Hepatic stellate cell (primary cell): ENCODE measurements at places on chromosomes 1 and 21.
A peak's percentile ranks its signal among the peaks of the same experiment; 100 is the strongest.

- no peak for DNase-seq
Observed at GRCh38 chr21:43001316-43001715, 27.0 kb downstream of the PKNOX1 start.

GRCh38 chr1:64163970-64164369, 39.5 kb upstream of the UBE2U start:
- peak; percentile 32 for DNase-seq

GRCh38 chr1:230592848-230593414, 49.4 kb upstream of the COG2 start:
- no peak for DNase-seq

GRCh38 chr1:93631626-93632365, 49.8 kb downstream of the BCAR3 start:
- no peak for DNase-seq

DNA sequence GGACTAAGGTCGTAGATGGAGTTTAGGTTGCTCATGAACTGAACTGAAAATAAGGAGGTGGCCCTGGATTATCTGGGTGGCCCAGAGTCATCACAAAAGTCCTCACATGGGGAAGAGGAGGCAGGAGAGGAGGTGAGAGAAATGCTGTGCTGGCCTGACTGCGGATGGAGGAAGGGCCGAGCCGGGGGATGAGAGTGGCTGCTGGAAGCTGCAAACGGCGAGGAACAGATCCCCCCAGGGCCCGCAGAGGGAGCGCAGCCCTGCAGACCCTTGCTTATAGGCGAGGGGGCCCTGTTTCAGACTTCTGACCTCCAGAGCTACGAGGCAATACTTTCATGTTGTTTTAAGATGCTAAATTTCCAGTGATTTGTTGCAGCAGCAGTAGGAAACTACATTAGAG, 102.7 kb upstream of the C1orf174 start:
- DNase-seq = no peak

GRCh38 chr1:174800876-174801275, 198.9 kb upstream of the CACYBP start:
- DNase-seq = no peak

- DNase-seq = no peak
Observed at GRCh38 chr1:192866241-192866868, 57.5 kb downstream of the RGS2 start.

- DNase-seq = no peak
Observed at GRCh38 chr1:112460615-112461014, 48.1 kb upstream of the WNT2B start.

- no peak for DNase-seq
Observed at GRCh38 chr1:49346767-49347349, 570.2 kb upstream of the BEND5 start.

DNA sequence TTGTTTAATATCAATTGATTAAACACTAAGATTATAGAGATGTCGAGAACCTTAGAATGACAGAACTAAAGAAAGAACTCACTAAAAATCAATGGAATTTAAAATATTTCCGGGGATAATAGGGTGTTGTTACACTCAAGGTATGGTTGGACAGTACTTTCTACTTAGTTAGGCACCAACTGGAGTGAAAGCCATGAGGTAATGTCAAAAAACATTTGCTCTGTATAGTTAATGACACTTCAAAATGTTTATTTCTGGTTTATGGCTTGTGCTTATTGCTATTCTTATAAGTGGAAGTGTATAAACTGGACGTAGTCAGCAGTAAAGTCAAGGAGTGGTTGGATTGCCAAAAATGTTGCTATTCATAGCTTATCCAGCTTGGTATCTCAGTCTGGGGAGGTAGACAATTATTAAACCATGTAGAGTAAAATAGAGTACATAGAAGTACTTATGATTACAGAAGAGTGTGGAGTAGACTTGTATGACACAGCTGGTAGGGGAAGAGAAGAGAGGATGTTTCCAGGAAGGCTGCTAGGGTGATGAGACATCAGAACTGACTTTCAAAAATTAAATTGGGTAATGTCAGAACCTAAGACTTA, 56.5 kb upstream of the BMP8A start:
- no peak for DNase-seq

DNA sequence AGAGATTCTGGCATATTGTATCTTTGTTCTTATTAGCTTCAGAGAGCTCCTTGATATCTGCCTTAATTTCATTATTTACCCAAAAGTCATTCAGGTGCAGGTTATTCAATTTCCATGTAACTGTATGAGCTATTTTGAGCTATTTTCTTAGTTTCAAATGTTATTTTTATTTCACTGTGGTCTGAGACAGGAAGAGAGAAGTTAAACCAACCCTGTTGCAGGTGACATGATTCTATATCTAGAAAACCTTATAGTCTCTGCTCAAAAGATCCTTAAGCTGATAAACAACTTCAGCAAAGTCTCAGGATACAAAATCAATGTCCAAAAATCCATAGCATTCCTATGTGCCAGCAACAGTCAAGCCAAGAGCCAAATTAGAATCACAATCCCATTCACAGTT, 1644.0 kb upstream of the B3GALT2 start:
- no peak for DNase-seq

- no peak for DNase-seq
Observed at GRCh38 chr1:16351456-16351993, 755 bp downstream of the FBXO42 start.

- no peak for DNase-seq
Observed at GRCh38 chr1:244028701-244029100, 22.4 kb upstream of the ZBTB18 start.

DNA sequence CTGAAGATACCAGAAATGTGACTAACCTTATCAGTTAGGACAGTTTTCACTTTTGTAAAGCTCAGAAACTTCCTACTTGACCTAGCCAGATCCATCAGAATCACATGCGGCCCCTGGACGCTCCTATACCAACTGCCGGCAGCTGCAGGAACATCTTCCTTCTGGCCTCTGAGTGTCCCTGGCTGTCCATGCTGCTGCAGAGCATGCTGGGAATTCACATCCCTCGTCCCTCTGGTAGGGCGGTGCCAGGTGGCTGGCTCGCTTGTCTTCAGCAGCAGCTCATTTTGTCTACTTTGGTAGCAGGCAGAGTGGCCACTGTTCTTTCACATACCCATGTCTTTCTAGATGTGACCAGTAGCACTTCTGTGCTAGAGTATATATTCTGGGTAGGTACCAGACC, 34.4 kb downstream of the HHAT start:
- no peak for DNase-seq

GRCh38 chr1:64476251-64476952, 6.5 kb downstream of the CACHD1 start:
- DNase-seq = peak; percentile 65

DNA sequence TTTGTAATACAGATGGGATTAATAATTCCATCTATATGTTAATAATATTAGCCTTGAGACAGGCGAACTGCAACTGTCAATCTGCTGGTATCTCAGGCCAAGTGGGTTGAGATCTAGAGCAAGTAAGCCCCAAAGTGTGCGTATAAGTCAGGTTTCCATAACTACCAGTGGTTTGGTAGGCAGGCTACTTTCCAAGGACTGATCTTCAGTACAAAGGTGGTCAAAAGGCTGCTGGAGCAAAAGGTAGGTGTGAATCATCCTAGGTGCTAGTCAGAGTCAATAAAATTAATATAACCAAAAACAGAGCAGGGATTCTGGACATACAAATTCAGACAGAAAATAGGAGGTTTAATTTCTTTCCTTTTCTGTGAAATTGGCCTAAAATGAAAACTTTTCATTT, 328.0 kb downstream of the TGFB2 start:
- DNase-seq = no peak
